Activated CD4-positive, alpha-beta T cell treated with anti-CD3 and anti-CD28 coated beads, Interleukin-2, amount 50 U/mL, for 1 hour (primary cell): ENCODE measurements at places on chromosomes 13 and 19.

- no peak for DNase-seq
Measured at GRCh38 chr13:73957889-73958288, 176.3 kb downstream of the KLF12 start.

- DNase-seq: no peak
Measured at GRCh38 chr13:33545492-33545891, 259.9 kb upstream of the STARD13 start.

DNA sequence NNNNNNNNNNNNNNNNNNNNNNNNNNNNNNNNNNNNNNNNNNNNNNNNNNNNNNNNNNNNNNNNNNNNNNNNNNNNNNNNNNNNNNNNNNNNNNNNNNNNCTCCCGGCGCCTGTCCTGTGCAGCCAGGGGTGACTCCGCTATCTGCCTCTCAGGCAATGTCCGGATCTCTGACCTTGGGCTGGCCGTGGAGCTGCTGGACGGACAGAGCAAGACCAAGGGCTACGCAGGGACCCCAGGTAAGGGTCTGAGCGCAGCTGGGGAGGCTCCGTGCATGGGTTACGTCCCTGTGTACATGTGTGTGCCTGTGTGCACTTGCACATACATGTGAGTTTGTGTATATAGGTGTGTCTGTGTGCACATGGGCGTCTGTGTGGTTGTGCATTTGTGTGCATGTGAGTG lies 36.1 kb upstream of the TMEM255B start:
- no peak for DNase-seq

GRCh38 chr13:71798707-71799106 lies 68.3 kb downstream of the DACH1 start:
- no peak for DNase-seq

DNA sequence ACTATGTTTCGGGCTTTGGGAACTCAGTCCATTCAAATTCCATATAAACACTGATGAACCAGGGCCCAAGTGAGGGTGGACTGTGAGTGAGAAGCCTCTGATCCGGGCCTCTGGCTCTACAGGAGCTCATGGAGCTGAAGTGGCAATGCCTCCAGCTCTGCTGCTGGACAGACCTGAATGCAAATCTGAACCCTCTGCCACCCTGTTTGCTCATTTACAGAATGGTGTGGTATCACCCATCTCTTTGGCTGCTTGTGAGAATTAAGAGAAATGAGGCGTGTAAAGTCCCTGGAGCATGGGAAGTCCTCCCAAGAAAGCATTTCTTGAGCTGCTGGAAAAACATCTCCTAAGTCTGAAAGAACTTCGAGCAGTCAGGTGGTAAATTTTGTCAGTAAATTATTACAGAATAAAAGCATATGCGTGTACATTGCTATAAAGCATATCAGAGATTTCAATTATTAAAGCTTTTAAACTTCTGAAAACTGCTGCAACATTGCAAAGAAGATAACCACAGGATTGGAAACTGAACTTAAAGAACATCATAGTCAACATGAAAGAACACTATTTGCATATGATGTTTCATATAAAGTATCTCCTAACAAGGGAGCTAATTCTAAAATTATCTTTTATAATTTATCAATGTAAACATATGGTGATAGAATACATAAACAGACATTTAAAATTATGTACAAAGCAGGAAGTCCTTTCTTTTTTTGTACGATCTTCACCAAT lies 369.0 kb downstream of the UQCRFS1 start:
- no peak for DNase-seq

DNA sequence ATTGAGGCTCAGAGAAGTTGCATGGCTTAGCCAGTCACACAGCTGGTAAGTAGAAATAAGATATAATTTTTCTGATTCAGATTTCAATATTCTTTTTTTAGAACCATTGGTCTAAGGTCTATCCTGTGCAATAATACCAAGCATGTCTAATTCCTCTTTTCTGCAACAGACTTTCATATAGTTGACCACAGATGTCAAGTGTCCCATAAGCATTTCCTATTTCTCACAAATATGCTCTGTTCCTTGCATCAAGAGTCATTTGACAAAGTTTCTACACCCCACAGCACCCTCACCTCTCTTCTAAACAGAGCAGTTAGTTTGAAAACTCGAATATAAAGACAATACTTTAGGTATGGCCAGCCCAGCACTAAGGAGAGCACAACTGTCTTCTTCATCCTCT lies 26.8 kb upstream of the SACS start:
- DNase-seq: no peak
